ENCODE measurements at places on chromosomes 5 and 9.

- DNase-seq = no peak
These were observed 8.5 kb downstream of the FBP1 start for GRCh38 chr9:94630833-94631232.

DNA sequence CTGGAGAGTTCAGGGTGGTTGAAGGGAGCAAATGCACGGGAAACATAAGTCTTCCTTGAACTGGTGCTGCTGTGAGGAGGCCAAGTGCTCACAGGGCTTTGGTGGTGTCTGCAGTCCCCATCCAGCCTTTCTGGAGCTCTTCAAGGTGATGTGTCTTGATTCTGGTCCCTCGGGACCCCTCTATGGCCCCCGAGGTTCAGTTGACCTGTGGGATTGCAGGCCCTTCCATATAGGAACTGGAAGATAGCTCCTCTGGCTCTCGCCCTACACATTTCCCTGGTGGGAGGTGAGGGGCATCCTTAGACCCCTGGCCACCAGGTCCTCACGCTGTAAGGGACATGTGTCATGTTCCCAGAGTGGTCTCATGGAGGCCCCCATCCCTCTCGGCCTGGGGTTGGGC is 191.8 kb downstream of the GADD45G start:
- DNase-seq = no peak

DNA sequence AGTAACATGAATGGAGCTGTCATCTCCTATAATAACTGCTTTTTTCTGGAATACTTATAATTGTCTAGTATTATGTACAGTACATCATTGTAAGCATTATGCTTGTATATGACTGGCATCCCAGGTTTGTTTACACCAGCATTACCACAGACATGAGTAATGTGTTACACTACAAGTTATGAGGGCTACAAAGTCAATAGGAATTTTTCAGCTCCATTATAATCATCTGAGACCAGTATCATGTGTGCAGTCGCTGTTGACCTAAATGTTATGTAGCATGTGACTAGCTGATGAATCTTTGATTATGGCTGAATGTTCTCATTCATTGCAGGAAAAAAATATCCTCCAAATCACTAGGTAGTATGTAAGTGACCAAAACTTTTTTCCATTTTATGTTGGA is 2.2 kb downstream of the ZCCHC9 start:
- no peak for DNase-seq

DNA sequence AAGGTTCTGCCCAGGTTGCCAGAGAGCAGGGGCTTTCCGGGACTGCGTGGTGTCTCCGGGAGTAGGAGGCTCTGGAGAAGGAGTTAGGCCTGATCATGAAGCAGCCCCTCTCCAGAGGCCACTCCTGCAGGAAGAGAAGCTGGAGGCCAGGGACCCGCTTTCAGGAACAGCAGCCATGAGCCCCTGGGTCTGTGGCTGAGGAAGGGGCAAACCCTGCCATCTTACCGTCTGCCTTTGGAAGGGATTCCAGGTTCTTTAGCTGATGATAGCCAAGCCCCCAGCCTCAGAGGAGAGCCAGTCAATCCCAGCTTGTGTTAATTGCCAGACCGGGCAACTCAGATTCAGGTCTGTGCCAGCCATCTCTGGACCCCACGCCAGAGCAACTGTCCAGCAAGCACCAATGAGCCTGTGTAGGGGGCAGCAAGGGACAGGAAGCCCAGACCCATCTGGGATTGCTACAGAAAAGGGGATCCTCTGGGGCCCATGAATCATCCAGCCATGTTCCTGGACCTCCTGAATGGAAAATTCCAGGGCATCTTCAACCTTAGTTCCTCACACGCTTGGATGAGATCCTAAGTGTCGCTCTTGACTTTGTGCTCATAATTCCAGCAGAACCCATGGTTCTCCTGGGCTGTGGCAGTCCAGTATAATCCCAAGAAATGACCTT is 42.7 kb upstream of the MVB12B start:
- no peak for DNase-seq

DNA sequence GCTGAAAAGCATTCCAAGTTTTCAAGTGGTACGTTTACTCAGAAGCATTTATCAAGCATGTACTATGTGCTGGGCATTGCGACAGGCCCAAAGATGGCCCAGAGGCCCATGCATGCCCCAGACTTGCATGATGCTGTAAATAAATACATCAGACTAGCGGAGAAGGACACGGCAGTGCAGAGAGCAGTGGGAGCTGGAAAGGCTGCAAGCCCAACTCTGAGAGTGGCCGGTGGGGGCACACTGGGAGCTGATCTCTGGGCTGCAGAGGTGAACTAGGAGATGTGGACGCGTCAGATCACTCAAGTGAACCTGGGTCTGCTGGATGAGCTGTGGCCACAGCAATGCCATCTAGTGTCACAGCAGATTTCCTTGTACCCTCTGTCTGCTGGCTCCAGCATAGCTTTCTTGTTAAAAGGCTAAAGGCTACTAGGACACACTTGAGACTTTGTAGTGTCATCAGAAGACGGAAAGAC is 246.9 kb downstream of the FANCC start:
- no peak for DNase-seq

DNA sequence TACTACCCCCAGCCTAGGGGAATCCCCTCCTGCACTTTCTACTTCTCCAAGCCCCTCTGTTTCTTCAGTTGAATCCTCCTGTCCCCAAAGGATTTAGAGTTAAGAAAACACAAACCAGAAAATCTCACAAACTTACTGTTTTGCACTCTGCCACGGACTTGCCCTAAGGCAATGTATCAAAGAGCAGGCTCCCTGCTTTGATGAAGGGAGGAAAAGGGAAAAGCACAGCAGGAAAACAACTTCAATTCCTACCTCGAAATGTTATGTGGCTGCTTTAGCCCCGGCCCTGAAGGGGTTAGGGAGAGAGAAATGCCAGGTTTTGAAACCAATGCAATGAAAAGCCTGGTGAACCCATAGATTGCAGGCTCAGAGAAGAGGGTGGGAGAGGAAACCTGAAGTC is 254.7 kb downstream of the MAN2A1 start:
- DNase-seq = no peak

GRCh38 chr5:115583474-115583873 is 18.8 kb downstream of the TICAM2 start:
- peak; percentile 86 for DNase-seq

DNA sequence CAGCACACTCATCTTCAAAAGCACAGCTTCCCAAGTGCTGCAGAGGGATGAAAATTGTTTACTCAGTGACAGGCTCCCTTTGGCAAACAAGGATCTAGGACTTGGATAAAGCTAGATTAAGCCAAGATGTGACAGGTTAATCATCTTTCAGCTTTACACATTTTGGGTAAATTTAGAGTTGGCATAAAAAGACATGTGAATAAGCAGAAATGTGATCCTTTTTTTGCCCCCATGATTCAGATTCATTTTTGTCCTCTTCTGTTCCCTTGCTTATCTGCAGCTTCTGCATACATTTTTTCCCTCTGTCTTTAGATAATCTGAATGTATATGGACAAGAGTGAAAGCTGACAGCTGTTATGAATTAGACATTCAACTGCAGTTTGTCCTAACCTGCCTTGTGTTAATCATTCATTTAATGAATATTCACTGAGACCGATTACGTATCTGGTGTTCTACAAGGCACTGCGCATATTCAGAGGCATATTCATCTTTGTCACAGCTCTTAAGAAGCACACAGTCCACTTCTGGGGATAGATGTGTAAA is 19.6 kb downstream of the ADAMTSL1 start:
- no peak for DNase-seq

- no peak for DNase-seq
These were observed 71.5 kb downstream of the ANKRD33B start for GRCh38 chr5:10635257-10635866.
